Nephron progenitor cell (in vitro differentiated cells): ENCODE measurements at places on chromosomes 5 and 9.
A peak's percentile ranks its signal among the peaks of the same experiment; 100 is the strongest.

- DNase-seq = no peak
- H3K27ac ChIP-seq = no peak overlapping the region
- H3K36me3 ChIP-seq = no peaks in the 10 kb centered on the region
- H3K4me1 ChIP-seq = no peaks in the 10 kb centered on the region
These were observed 1.3 kb upstream of the OR1J1 start for GRCh38 chr9:122479062-122479461.

DNA sequence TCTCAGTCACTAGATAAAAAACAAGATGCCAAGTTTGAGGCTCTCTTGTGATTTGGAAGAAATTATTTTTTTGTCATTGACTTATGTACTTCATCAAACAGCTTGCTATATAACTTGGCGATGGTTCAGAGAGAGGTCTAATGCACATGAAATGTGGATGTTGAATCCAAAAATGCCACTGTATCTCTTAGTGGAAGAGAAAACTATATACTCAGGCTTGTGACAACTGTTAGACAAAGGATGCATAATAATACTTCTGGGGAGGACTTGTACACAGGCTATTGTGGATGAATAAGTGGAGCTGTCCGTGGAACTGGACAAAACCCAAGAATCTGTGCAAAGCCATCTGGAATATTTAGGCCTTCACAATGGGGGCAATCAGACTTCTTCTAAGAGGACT, 162.9 kb upstream of the NMUR2 start:
- peaks cover 4% of the 10 kb centered on the region for H3K36me3 ChIP-seq
- H3K4me1 ChIP-seq = no peaks in the 10 kb centered on the region
- H3K4me3 ChIP-seq = no peak overlapping the region
- no peak overlapping the region for H3K27ac ChIP-seq

DNA sequence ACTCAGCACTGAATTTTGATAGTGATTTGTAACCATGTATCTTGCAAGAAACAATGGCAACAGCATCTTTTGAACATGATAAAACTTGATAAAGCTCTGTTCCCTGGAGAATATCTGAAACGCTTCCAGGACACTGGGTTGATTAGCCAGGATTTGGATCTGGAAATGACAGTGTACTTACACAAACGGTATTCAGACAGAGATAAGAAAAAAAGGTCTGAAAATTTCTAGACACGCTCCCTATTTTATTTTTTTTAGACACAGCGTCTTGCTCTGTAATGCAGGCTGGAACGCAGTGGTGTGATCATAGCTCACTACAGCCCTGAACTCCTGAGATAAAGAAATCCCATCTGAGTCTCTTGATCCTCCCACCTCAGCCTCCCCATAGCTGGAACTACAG, 109.0 kb downstream of the GNAQ start:
- H3K27me3 ChIP-seq = peaks cover 3% of the 10 kb centered on the region
- peak overlapping the region; percentile 86 for H3K27ac ChIP-seq
- peaks cover 49% of the 10 kb centered on the region for H3K36me3 ChIP-seq
- no peak for DNase-seq
- H3K4me3 ChIP-seq = no peak overlapping the region
- H3K4me1 ChIP-seq = peaks cover 4% of the 10 kb centered on the region

DNA sequence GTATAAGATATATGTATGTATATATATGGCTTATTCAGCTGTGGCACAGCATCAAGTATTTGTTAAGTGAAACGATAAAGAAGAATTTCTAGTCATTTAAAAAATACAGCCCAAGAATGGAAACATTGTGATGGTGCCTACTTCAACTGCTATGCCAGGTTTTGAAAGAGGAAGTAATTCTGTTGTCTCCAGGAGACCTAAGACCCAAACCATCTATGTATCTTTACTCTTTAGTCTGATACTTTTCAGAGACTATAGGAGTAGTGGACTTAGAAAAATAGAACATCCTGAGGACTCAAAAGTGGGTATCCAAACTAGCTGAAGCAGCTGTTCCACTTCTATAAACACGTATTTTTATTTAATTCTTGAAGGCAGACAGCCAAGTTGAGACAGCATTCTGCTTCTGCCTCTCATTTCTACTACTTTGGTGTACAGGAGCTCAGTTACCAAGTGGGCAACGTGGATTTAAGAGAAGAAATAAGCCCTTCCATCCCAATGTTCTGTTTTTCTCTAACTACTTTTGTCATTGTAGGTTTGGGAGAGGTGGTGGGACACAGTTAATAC, 110.7 kb downstream of the RPS23 start:
- H3K36me3 ChIP-seq = no peaks in the 10 kb centered on the region
- no peak for DNase-seq

GRCh38 chr9:6566409-6567139, 79.0 kb downstream of the GLDC start:
- no peak for DNase-seq
- H3K27ac ChIP-seq = peak overlapping the region; percentile 48
- no peak overlapping the region for H3K4me3 ChIP-seq

GRCh38 chr5:115818821-115819220, 2.4 kb upstream of the CDO1 start:
- peaks cover 28% of the 10 kb centered on the region for H3K4me1 ChIP-seq
- H3K27me3 ChIP-seq = peaks cover 29% of the 10 kb centered on the region
- H3K27ac ChIP-seq = no peak overlapping the region
- H3K4me3 ChIP-seq = peak overlapping the region; percentile 52
- no peak for DNase-seq
- peaks cover 8% of the 10 kb centered on the region for H3K36me3 ChIP-seq
